ENCODE measurements at places on chromosomes 2 and 18.
A peak's percentile ranks its signal among the peaks of the same experiment; 100 is the strongest.

GRCh38 chr2:55311444-55311870, 42.4 kb upstream of the MTIF2 start:
- no peak for DNase-seq

- peak; percentile 7 for DNase-seq
These were observed 347.5 kb downstream of the METTL4 start for GRCh38 chr18:2223849-2224248.

DNA sequence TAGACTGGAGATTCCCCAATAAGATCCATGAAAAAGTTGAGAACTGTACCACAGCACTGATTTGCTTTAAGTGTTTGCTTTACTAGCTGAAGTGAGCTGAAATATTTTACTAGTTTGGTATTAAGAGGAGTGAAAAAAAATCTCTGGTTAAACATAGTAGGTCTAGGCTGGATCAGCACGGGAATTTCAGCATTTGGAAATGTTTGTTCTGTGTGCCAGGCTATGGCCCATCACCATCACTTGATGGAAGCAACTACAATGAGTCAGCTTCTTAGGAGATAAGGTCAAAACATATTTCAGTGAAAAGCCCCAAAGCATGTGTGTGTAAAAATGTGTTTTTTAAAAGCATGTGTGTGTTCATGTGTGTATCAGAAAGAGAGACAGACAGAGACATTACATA, 131.4 kb upstream of the DNMT3A start:
- DNase-seq = no peak

DNA sequence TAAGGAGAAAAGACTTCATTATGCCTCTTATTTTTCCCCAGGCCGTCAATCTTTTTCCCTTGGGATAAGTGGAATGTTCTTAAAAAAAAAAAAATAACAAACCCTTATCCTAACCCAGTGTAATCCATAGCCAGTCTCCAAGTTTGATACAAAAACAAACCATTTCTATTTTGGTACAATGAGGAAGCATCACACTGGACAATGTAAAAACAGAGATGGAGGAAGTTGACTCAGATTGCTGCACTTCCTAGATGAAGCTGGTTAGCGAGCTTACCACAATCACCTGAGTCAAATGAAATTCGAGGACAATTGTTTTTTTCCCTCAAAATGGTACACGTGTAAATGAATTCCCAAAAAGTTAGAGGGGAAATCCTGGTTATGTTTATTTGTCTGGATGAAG, 259.7 kb downstream of the TCF4 start:
- DNase-seq = no peak

GRCh38 chr2:134642938-134643337, 75.9 kb downstream of the TMEM163 start:
- DNase-seq = no peak

- peak; percentile 43 for DNase-seq
These were observed 96.8 kb downstream of the CLIP4 start for GRCh38 chr2:29212009-29212408.

DNA sequence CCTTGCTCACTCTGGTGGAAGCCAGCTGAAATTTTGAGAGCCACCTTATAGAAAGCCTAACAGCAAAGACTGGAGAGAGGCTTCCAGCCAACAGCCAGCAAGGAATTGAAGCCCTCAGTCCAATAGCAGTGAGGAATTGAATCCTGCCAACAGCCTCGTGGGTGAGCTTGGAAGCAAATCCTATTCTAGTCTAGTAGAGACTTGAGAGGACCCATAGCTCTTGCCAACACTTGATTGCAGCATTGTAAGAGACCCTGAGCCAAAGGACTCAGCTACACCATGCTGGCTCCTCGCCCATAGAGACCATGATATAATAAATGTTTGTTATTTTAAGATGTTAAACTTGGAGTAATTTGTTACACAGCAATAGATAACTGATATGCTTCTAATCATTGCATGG, 403.0 kb upstream of the TNP1 start:
- DNase-seq = no peak

Data from ELF-1 (cell line).